GM18507 (cell line): ENCODE measurements at places on chromosomes 7 and 10.
A peak's percentile ranks its signal among the peaks of the same experiment; 100 is the strongest.

DNA sequence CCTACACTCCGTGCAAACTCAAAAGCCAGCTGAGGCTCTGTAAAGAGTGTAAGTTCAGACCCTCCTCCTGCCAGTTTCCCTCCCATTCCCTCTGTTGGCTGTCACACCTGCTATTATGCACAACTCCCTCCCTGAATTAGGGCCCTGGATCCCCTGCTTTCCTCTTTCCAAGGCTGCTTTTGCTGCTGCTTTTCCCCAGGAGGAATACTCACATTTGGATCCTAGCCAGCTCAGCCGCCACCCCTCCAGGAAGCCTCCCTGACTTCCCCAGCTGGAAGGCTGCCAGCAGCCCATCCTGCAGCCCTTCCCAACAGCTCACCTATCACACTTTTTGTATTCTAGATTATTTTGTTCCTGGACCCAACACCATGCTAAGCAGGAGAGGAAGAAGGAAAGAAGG is 40.9 kb upstream of the WDR11 start:
- DNase-seq = no peak

DNA sequence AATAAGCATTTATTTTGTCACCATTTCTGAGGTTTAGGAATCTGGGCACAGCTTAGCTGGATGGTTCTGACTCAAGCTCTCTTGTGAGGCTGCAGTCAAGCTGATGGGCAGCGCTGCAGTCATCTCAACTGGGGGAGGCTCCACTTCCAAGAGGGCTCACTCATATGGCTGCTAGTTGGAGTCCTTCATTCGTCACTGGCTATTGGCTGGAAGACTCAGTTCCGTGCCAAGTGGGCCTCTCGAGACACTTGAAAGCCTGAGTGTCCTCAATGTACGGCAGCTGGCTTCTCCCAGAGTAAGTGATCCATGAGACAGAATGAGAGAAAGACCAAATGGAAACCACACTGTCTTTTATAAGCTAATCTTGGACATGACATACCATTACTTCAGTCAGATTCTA is 21.6 kb upstream of the COL13A1 start:
- DNase-seq = no peak

DNA sequence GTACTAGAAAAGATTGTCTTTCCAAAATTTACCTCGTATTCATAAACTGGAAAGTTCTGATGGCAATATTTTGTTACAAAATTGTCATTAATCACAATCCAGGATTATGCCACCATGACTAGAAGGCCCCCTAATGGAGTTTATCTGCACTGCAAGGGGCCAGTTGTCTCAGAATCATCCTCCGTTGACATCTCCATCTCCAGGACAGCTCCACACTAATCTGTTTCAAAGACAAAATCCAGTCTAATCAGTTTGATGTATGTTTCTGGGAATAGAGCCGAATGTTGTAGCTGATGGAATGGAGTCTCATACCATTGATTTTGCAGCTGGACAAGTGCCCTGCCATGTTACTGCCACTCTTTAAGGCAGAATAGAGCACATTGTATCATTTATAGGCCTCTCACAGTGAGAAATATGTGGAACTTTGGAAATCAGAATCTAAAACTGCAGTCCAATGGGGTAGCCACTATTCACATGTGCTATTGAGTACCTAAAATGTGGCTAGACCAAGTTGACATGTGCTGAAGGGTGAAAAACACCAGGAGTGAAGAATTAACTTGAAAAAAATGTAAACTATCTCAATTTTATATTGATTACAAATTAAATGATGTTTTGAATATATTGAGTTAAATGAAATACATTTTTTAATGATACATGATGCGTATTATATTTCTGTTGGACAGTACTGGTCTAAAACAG is 38.3 kb upstream of the TOMM7 start:
- no peak for DNase-seq

DNA sequence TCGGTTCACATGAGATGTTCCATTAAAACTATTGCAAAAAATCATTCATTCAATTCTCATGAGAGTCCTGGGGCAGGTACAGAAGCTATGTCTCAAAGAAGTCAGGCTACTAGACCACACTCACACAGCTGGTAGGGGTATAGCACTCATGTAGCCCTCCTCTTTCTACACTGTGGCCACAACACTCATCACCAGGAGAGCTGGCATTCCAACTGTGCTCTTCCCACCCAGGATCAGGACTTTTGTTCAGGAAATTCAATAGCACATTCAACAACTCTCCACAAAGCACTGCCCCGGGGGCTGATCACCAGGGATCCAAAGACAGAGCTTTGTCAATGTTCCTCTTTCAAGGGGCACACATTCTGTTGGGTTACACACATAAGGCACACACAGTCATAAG is 31.0 kb upstream of the C10orf90 start:
- DNase-seq = no peak

DNA sequence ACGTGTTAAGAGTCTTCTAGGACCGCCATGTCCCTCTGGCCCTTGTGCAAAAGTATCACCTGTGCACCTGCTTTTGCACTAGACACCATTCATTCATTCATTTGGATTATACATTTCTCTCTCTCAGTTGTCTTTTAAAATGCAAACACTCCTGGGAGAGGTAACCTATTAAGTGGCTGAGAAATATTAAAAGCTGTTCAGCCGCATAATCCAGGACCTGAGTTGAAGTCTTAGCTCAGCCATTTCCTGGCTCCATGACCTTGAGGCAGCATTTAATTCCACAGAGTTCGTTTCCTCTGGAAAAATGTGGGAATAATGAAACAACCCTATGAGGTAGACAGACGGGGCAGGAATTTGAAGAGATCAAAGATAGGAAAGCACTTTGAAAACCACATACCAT is 251.6 kb downstream of the RPS24 start:
- DNase-seq = no peak

- DNase-seq = no peak
Measured at GRCh38 chr7:124764847-124765400, 668 bp downstream of the GPR37 start.

DNA sequence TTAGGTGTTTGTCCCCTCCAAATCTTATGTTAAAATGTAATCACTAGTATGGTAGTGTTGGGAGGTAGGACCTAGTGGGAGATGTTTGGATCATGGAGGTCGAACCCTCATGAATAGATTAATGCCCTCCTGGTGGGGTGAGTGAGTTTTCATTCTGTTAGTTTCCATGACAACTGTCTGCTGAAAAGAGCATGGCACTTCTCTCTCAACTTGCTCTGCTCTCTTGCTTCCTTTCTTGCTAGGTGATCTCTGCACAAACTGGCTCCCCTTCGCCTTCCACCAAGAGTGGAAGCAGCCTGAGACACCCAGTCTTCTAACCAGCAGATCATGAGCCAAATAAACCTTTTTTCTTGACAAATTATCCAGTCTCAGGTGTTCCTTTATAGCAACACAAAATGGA is 853.9 kb downstream of the SORCS1 start:
- DNase-seq = no peak

GRCh38 chr10:130982802-130983201 is 328.7 kb downstream of the TCERG1L start:
- no peak for DNase-seq

DNA sequence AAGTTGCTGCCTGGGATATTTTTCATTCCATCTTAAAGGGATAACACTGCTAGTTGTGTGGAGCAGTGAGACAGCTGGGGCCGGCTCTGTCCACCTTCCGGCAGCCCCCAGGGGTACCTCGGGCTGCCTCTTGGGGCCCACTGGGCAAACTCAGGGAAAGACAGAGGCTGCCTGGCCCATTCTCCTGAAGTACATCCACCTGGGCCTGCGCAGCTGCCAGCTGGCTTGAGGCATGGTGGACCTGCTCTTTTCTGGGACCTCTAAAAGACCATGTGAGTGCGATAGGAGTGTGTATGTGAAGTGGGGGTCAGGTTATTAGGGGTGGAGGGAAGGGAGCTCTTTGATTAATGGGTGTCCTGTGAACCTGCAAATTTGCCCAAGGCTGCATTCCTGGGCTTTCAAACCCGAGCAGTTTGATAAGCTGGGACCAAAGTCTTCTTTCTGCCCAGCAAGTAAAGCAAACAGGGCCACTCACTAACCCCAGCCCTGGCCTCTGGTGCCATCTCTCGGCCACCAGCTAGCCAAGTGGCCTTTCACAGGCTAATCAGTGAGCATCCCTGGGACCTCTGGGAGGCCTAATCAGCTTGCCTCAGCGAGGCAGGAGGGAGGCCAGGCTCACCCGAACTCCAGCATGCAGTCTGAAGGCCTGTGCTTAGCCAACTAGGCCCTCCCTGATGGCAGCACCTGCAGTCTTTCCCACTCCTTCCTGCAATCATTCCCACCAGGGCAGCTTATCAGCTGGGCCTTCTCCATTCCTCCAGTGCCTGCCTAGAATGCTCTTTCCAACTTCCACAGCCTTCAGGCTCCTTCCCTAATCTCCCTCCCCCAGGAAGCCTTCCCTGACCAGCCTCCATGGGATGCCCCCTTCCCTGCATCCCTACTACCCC is 954.7 kb upstream of the ZNF722 start:
- DNase-seq = no peak

DNA sequence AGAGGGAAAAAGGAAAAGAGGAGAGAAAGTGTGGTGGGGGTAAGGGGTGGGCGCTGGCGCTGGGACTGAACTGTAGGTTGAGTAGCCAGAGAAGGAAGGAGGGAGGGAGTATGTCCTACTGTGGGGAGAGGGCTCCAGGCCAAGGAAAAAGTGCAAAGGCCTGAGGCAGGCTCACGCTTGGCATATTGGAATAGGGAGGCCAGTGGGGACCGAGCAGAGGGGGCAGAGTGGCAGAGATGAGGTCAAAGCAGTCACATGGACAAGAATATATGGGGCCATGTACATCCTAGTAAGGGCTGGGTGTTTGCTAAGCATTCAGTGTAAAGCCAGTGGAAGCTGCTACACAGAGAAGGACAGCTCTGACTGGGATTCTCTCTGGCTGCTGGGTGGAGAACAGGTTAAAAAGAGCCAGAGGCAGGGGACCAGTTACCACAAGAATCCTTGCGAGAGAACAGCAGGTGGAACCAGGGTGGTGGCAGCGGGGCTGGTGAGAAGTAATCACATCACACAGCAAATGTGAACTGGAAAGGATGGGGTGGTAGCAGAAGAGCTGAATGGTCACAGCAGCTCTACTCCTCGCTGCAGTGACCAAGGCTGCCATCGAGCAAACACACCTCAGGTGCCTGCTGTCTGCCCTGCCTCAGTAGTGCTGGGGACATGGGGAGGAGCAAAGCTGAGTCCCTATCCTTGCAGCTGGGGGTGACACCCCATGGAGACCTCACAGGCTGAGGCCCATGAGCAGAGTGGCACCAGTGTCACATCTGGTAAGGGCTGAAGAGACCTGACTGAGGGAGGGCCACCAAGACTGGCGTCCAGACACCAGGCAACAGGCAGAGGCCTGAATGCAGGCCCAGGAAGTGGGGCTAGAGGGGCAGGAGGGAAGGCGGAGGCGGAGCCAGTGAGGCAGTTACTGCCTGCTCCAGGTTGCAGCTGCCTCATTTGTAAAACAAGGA is 39.5 kb downstream of the FAM53B start:
- no peak for DNase-seq

GRCh38 chr10:72353965-72354355 is 759 bp downstream of the DNAJB12 start:
- DNase-seq = no peak

GRCh38 chr7:141992688-141993087 is 3.0 kb upstream of the MGAM start:
- no peak for DNase-seq

DNA sequence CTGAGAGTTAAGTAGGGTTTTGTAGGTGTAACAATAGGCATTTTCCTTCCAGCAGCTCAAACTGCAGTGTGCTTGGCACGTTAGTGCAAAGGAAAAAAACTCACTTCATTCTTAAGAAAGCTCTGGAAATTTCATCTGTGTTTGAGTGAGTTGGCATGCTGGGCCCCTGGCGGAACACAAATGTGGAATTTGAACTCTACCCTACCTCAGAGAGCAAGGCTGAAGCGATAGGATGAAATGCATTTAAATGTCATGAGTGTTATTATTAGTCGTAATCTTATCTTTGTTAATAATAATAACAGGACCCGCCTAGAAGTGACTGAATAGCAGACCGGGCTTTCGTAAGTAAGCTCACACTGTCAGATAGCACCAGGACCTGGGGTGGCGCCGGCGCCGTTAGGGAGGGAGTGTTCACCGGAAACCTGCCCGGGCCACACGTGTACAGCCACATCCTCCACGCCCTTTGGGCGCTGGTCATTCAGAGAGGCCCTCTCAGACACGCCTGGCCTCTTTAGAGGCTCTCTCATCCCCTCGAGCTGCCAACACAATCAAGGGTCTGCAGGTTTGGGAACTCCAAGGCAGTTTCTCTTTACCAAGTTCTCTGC is 63.5 kb downstream of the GRK5 start:
- peak; percentile 51 for DNase-seq

DNA sequence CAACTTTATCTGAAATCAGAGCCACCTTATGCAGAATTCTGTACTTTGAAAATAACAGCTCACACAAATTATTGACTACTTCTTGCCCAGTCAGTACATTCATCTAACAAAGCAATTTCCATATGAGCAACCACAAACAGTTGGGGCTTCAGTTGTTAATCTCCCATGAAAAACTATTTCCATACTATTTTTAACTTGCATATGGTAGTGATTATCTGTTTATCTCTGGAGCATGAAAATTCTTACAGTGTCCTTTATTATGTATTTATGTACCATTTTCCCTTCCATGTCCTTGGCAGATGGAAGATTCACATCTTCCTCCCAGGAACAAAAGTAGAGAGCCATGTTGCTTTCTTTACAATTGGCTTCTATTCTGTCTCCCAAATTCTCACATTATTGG is 285.7 kb downstream of the CRPPA start:
- no peak for DNase-seq

- DNase-seq = no peak
Measured at GRCh38 chr10:11454958-11455566, 156.4 kb downstream of the USP6NL start.

DNA sequence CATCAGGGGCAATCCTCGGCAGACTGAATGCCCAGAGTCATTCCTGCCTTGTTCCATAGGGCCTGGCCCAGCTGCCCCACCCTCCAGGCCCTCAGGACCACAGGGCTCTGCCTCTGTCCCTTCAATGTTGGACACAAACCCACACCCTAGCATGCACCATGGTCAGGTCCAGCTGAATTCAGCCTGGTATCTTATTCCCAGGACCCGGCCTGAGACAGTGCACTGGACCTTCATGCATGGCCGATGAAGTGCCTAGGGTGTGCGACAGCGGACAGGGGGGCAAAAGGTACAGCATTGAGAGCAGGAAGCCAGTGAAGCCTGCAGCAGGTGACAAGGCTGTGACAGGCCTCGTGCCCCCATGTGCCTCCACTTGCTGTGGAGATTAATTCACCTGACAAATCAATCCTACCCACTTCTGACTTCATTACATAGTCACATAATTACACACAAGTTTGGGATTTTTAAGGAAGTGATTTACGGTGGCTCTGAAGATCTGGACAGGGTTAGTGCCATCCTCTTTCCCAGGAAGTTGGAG is 261.9 kb downstream of the GRID1 start:
- DNase-seq = no peak

- DNase-seq = no peak
Measured at GRCh38 chr7:120404042-120404441, 131.1 kb downstream of the KCND2 start.

- no peak for DNase-seq
Measured at GRCh38 chr10:27724287-27724686, 21.3 kb downstream of the MKX start.

DNA sequence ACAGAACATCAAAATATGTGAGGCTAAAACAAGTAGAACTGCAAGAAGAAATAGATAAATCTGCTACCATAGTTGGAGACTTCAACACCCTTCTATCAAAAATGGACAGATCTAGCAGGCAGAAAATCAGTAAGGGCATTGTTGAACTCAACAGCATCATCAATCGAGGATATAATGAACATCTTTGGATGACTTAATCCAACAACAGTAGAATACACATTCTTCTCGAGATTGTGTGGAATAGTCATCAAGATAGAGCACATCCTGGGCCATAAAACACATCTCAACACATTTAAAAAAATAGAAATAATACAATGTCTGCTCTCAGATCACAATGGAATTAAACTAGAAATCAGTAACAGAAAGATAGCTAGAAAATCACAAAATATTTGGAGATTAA is 9.9 kb downstream of the IGFBP1 start:
- DNase-seq = no peak
